Esophagus mucosa (tissue), 1 donor: ENCODE measurements at places on chromosomes 13 and 19.

GRCh38 chr19:51552996-51553725, 17.9 kb upstream of the ZNF175 start:
- ATAC-seq = peak; percentile 35

DNA sequence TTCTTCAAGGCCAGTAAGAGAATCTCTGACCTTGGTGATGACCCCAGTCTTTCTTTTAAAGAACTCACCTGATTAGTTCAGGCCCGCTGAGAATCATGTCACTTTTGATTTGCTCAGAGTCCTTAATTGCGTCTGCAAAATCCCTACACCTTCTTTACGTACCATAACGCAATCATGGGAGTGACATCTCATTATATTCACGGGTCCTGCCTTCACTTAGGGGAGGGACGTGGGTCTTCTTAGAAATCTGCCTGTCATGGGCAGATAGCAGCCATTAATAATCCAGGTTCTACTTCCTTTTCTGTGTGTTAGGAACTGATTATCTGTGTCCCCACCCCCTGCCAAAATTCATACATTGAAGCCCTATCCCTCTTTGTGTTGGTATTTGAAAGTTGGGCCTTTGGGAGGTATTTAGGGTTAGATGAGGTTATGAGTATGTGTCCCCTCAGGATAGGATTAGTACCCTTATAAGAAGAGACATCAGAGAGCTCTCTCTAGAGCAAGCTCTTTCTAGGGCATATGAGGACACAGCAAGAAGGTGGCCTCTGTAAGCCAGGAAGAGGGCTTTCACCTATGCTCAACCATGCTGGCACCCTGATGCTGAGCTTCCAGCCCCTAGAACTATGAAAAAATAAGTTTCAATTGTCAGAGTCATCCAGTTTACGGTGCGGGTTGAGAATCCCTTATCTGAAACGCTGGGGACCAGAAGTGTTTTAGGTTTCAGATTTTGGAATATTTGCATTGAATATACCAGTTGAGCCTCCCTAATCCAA, 9.9 kb downstream of the TPP2 start:
- ATAC-seq = no peak

GRCh38 chr13:94056362-94056990, 423.0 kb downstream of the DCT start:
- no peak for ATAC-seq

DNA sequence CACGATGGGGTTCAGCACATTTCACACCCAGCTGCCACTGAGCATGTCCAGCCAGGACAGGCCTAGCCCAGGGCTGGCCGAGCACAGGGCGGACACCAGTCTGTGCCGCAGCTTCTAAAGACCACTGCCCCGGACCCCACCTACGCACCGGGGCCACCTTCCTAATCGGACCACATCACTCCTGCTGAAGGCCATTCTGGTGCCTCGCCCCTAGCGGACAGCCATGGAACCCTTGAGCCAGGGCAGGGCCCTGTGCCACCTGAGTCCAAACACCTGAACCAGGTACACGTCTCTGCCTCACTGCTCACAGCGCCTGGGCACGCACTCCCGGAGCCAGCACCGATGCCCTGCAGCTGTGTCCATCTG, 8.4 kb upstream of the C13orf46 start:
- peak; percentile 7 for ATAC-seq

DNA sequence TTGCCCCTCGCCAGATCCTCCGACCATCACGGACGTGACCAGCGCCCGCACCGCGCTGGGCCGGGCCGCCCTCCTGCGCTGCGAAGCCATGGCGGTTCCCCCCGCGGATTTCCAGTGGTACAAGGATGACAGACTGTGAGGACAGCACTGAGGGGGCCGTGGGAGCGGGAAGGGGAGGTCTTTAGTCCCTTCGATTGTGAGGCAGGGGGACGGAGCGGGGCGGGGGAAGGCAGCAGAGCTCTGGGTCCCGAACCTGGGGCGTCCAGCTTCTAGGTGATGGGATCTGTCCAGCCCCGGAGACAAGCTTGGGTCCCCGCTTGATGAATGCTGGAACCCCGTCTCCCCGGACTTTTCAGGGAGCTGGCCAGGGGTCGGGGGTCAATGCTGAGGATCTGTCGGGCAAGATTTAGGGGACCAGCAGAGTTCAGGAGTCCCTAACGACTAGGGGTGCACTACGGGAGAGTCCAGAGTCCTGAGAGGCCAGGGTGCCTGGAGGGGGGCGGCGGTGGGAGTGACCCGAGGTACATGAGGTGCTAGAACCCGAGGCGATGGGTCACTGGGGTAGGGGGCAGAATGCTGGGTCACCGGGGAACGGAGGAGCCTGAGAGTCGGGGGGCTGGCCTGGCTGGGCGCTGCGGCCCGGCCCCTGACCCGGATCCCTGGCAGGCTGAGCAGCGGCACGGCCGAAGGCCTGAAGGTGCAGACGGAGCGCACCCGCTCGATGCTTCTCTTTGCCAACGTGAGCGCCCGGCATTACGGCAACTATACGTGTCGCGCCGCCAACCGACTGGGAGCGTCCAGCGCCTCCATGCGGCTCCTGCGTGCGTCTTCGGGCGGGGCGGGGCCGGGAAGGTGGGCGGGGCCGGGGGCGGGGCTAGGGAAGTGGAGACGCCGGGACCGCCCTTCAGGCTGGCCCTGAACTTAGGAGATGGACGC, 14.6 kb downstream of the VSIG10L start:
- peak; percentile 54 for ATAC-seq

DNA sequence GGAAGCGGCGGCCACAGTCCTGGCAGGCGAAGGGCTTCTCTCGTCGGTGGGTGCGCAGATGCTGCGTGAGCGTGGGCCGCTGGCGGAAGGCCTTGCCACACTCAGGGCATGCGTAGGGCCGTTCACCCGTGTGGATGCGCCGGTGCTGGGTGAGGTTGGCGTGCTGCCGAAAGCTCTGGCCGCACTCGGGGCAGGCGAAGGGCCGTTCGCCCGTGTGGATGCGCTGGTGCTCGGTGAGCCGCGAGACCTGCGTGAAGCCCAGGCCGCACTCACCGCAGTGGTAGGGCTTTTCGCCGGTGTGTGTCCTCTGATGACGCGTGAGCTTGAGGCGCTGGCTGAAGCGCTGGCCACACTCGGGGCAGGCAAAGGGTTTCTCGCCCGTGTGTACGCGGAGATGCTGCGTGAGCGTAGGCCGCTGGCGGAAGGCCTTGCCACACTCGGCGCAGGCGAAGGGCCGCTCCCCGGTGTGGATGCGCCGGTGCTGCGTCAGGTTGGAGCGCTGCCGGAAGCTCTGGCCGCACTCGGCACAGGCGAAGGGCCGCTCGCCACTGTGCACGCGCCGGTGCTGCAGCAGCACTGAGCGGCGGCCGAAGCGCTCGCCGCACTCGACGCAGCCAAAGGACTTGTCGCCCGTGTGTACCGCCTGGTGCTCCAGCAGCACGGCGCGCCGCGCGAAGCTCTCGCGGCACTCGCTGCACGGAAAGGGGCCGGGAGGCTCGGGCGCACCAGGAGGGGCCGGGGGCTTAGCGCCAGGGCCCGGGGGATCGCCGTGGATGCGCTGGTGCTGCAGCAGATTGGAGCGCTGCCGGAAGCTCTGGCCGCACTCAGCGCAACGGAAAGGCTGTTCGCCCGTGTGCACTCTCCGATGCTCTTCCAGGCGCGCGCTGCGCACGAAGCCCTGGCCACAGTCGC, 4.0 kb upstream of the UBE2M start:
- peak; percentile 16 for ATAC-seq

DNA sequence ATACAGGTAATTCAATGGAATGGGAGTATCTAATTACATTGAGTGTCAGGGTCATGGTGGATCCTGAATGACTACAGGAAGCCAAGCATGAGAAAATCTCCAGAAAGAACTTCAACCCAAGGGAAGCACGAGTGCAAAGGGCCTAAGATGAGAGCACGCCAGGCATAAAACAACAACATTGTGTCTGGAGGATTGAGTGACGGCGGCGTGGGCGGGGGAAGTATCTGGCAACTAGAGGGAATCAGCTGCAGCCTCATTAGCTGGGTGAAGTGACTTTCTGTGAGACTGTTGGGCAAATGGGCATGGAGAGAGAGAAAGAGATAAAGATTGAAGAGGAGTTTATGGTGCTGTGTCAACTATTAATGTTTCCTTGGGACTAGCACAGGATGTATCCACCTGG, 194.3 kb downstream of the GPC6 start:
- ATAC-seq = no peak
